OCI-LY7 (cell line): ENCODE measurements at places on chromosomes 11 and 22. TPM values are rescaled to one million over a fixed set of nuclear protein-coding genes. Genes with fewer than 3 reads are reported as not detected.

Gene RIMBP3C
- 1.1 and 2.0 TPM in 2 replicates for total RNA-seq

Gene SPTBN2
- total RNA-seq = 13.0 and 16.2 TPM in 2 replicates

Gene MMP7
- not detected in 2 replicates for total RNA-seq

Gene PKDREJ
- total RNA-seq = not detected in 2 replicates
